ENCODE measurements at places on chromosomes 1 and 21.

DNA sequence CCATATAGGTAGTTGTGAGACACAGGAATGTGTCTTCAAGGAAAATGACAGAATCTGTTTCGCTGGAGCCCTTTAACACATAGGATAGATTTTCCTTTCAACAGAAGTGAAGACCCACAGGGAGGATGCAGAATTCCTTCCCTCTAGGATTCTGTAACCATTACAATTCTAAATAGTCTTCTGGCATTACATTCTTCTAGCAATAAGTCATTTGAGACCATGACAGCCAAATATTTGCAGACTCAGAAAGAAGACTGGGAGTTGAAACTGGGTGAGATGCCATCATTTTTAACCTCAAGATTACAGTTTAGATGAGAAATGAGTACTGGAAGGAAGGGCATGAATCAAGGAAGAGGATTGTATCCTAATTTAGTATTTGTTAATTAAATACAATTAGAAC, 61.6 kb downstream of the ZBTB18 start:
- no peak for DNase-seq

DNA sequence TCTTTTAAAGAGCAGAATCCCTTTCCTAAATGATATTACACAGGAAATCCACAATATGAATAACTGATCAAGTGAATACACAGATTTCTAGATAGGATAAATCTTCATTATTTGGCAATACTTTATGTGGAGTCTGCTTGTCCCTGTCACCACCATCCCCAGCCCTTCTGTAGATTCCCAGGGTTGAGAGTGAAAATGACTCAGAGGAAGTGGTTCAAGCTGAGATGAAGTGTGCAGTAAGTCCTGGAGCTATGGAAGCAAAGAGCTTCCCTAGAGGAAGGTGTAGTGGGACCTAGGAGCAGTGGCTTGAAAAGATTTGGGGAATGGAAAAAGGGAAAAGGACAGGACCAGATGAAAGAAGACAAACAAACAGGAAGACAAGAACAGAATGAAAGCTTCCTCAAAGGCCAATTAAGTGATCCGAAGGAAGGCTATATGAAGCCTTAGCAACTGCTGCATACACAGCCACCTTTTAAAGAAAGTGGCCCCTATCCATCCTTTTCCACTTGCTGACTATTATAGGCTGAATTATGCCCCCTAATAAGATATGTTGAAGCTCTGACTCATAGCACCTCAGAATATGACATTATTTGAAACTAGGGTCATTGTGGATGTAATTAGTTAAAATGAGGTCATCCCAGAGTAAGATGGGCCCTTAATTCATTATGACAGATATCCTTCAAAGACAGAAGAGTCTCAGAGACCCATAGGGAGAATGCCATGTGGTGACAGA, 96.5 kb upstream of the CAMK1G start:
- DNase-seq: no peak

DNA sequence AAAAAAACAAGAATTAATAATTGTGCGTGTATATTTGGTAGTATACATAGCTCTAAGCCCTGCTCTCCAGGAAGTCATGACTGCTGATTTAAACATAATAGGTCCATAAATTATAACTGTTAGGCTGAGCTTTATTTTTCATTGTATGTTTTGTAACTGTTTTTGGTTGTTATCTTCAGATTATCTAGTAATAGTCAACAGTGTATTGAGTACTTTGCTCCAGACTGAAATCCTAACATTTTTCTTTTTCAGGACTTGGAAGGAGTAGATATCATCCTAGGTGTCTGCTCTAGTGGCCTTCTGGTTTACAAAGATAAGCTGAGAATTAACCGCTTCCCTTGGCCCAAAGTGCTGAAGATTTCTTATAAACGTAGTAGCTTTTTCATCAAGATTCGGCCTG, 90.9 kb downstream of the TMEM200B start:
- no peak for DNase-seq

DNA sequence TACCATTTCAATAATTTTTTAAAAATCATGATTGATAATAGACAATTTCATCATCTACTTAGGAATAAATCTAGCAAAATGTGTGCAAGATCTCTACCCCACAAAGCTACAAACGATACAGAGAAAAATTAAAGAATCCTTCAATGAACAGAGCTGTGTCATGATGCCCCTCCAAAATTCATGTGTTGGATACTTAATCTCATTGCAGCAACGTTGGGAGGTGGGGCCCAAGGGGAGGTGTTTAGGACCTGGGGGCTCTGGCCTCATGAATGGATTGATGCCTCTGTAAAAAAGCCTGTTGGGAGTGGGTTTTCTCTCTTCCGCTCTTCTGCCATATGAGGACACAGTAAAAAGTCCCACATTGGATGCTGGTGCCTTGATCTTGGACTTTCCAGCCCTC, 54.9 kb downstream of the PRSS38 start:
- DNase-seq: no peak

DNA sequence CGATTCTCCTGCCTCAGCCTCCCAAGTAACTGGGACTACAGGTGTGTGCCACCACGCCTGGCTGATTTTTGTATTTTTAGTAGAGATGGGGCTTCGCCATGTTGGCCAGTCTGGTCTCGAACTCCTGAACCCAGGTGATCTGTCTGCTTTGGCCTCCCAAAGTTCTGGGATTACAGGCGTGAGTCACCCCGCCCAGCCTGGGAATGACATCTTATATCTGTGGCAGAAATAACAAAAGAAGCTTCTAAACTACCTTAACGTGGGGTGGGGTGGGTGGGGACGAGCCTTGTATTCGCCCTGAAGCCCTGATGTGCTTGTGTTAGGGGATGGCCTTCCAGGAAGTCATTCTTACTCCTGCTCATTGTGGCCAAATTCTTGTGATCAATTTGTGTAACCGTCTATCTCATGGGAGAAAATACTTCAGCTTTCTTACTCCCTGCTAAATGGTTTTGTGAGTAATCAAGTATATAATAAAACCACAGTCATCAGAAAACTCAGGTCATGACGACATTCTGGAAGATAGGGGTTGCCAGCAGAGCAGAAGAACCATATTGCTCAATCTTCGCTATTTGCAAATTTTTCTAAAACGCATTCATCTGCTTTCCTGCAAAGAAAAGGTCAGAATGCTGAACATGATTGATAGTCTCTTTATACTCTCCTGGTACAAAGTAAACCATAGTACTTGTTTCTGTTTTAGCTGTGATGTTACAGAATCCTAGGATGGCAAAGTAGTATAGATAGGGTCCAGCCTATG, 63.2 kb downstream of the DIRAS3 start:
- no peak for DNase-seq

- DNase-seq: no peak
Observed at GRCh38 chr1:68278221-68278620, 45.9 kb upstream of the WLS start.

GRCh38 chr1:114524944-114525343, 13.9 kb upstream of the TRIM33 start:
- DNase-seq: no peak

DNA sequence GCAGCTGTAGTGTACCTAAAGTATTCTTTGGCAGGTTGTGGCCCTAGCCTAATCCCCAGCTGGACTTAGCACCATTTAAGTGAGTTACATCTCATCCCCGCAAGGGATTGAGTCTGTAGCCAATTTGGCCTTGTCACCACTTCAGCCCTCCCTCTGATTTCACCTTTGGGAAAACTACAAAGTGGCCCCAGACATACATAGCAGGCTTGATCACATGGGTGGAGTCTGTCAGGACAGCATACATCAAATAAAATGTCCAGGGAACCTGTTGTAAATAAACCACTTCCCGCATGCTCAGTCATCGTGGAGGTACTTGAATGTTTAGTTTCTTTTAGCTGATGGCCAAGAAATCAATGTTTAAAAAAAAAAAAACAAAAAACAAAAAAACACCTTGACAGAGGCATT, 142.5 kb downstream of the DHRS3 start:
- DNase-seq: no peak

DNA sequence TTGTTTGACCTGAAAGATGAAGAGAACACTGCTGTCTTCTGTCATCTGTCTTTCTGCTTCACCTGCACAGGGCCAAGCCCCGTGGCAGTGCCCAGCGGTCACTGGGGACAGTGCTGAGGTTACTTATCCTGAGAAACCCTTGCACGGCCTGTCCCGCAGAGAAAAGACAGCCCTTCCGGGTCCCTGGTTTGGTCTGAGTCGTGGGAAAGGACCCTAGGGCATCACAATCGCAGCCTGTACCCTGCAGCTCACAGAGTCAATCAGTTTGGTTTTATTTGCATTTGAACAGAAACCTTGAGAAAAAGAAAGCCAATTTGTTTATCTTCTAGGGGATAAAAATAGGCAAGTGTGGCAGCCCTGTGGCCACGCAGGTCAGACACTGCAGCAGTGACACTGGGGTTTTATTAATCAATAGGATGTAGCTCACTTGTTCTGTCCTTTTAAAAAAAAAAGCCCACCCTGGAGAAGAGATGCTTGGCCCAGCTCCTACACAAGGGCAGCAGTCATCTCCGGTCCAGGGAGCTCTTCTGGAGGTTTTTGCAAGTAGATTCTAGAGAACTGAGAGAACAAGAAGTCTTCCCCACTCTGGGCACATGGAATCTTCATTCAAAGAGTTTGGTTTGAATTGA, 120.0 kb downstream of the PEX14 start:
- no peak for DNase-seq

DNA sequence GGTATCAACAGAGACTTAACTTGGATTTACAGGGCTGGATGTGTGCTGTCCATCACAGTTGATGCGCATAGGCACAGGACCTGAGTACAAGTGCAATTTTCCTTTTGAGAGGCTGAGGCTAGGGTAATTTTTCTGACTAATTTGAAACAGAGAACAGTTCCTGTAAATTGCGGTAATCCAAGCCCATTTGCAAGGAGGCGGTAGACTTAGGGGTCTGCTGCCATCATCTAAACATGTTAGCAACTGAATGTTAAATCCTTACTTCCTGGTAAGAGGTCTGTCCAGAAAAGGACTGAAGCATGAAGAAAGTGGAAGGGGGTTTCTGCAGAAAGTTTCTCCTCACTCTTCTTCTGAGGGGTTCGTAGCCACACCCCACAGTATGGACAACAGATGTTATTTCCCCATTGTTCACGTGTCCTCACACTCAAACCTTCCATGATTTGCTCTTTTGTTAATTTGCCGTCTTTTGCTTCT, 23.7 kb upstream of the C1orf198 start:
- DNase-seq: no peak

DNA sequence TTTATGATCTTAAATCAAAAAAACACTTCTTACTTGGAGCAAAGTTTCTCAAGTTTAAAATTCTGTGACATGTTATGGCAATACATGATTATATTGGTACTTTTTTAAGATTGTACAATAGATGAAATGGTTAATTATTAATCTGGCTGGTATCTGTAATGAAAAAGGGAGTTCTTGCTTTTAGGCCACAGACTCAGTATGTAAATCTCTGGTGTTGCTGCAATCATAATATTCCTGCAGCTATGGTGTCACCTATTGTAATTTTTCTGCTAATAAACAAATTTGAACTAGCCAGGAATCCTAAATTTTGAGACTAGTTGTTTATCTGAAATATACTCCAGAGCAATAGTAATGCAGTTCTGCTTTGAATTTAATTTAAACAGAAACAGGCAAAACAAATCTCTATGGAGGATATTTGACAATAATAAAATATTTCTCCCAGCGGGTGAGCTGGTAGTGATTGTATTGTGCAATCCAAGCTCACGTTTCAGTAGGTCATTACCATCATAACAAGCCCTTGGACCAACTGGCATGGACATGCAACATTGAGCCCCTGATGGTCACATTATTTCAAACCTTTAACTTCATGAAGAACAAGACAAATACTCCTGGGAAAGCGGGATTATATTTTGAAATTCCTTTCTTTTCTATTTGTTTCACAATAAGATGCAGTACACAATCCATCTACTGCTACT, 77.2 kb upstream of the USH2A start:
- DNase-seq: no peak

DNA sequence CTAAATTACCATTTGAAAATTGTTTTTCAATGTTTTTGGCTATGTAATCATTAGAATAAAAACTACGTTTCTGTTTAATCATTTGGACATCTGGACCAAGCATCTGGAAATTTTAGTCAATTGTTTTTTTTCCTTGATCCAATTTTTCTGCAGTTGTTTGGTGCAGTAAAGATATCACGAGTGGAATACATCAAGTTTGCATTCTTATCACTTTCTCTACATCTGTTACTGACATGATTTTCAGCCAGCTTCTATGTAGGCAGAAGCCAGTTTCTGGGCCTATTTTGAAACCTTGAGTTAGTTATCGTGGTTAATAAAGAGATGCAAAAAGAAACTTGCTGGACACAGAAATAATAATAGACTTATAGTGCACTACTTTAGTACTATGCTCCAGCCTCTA, 277.9 kb upstream of the ADAMTS5 start:
- no peak for DNase-seq

DNA sequence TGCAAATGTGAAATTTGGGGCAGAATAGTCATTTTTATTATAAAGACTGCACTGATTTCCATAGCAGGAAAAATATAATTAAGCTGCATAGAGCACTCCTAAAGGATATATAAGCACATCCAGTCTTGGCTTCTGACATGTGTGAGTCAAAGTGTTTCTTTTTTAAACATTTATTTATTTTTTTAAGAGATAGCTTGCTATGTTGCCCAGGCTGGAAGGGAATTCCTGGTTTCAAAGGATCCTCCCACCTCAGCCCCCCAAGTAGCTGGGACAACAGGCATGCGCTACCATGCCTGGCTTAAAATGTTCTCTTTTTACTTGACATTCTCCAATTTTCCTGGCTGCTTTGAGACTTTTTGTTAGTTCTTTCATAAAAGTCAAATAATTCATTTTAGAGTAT, 126.1 kb downstream of the HMCN1 start:
- no peak for DNase-seq

DNA sequence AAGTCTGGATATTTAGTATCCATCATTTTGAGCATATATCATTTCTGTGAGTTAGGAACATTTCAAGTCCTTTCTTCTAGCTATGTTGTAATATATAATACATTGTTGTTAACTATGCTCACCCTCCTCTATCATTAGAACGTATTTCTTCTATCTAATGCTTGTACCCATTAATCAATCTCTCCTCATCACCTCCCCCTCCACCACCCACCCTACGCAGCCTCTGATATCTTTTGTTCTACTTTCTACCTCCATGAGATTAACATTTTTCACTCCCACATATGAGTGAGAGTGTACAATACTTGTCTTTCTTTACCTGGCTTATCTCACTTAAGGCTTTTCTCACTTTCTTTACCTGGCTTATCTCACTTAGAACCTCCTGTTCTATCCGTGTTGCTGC, 156.2 kb downstream of the FMN2 start:
- no peak for DNase-seq

DNA sequence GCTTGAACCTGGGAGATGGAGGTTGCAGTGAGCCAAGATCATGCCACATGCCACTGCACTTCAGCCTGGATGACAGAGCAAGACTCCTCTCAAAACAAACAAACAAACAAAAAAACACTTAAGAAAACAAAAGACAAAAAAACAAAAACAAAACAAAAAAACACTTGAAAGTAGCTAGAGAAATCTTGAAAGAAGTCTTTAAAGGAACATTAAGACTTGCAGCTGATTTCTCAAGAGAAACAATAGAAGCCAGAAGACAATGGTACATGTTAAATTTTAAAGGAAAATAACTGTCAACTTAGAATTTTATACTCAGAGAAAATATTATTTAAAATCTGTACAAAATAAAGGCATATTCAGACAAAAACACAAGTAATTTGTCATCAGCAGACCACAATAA, 71.3 kb downstream of the HLX start:
- no peak for DNase-seq

- DNase-seq: no peak
Observed at GRCh38 chr1:160206421-160207117, 1.4 kb downstream of the PEA15 start.
